ENCODE measurements at places on chromosomes 1 and 21.

DNA sequence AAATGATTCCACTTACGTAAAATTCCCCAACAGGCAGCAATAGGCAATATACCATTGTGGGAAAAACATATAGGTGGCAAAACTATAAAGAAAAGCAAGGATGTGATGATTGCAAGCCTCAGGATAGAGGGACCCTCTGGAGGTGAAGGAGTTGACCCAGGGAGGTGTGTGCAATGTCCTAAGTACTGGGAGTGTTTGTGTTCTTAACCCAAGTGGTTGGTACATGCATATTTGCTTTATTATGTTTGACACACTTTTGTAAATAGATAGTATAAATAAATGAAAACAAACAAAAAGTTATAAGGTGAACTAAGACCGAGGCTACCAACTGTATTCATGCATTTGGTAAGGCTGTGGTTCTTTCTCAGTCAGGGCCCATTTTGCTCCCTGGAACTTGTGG is 7.5 kb downstream of the MX1 start:
- DNase-seq, result no peak

GRCh38 chr1:86774305-86775295 is 70.2 kb downstream of the SH3GLB1 start:
- no peak for DNase-seq

GRCh38 chr1:46508757-46509156 is 19.1 kb downstream of the DMBX1 start:
- DNase-seq, result no peak

- DNase-seq, result no peak
Observed at GRCh38 chr1:12466816-12467215, 151.2 kb downstream of the DHRS3 start.

- DNase-seq, result no peak
Observed at GRCh38 chr1:59072583-59072947, 224.3 kb upstream of the FGGY start.

Measured in stimulated activated CD8-positive, alpha-beta memory T cell treated with anti-CD3 and anti-CD28 coated beads, Interleukin-12 subunit alpha, Interleukin-12 subunit beta, amount 100 ng/mL, for 1 hour (primary cell).